A549 treated with ZK216348 at 1 μM for 4 hours (cell line): ENCODE measurements at places on chromosomes 12 and 14. TPM values are rescaled to one million over a fixed set of nuclear protein-coding genes. Genes with fewer than 3 reads are reported as not detected.

The INHBC gene
- 0.07 TPM in 1 of 5 replicates, not detected in the others for total RNA-seq

The CPNE8 gene
- 6.8 to 13.7 TPM (median 11.3 TPM) in 5 replicates for total RNA-seq

The TMPRSS12 gene
- not detected in 5 replicates for total RNA-seq

The FSCB gene
- not detected in 5 replicates for total RNA-seq

The RNF212B gene
- total RNA-seq: not detected in 5 replicates
